Heart right ventricle (tissue), 16 donors: ENCODE measurements at places on chromosomes 12 and 14. TPM values are rescaled to one million over a fixed set of nuclear protein-coding genes. Genes with fewer than 3 reads are reported as not detected.
A peak's percentile ranks its signal among the peaks of the same experiment; 100 is the strongest.

The KRT4 gene
- not detected for total RNA-seq

The ISM2 gene
- total RNA-seq: not detected

The SRGAP1 gene
- total RNA-seq: 4.2 TPM

The KCNK13 gene
- total RNA-seq: 0.15 TPM

The GLI1 gene
- total RNA-seq: 0.57 TPM

The FGF6 gene
- not detected for total RNA-seq

The RPL36AL gene
- total RNA-seq: 127 TPM

The TBX5 gene
- total RNA-seq: 51.1 TPM

- DNase-seq: no peak
Observed at GRCh38 chr12:25372969-25373817, 122.5 kb upstream of the KRAS start.

- no peak for DNase-seq
Observed at GRCh38 chr14:34817768-34818167, 57.4 kb downstream of the BAZ1A start.

DNA sequence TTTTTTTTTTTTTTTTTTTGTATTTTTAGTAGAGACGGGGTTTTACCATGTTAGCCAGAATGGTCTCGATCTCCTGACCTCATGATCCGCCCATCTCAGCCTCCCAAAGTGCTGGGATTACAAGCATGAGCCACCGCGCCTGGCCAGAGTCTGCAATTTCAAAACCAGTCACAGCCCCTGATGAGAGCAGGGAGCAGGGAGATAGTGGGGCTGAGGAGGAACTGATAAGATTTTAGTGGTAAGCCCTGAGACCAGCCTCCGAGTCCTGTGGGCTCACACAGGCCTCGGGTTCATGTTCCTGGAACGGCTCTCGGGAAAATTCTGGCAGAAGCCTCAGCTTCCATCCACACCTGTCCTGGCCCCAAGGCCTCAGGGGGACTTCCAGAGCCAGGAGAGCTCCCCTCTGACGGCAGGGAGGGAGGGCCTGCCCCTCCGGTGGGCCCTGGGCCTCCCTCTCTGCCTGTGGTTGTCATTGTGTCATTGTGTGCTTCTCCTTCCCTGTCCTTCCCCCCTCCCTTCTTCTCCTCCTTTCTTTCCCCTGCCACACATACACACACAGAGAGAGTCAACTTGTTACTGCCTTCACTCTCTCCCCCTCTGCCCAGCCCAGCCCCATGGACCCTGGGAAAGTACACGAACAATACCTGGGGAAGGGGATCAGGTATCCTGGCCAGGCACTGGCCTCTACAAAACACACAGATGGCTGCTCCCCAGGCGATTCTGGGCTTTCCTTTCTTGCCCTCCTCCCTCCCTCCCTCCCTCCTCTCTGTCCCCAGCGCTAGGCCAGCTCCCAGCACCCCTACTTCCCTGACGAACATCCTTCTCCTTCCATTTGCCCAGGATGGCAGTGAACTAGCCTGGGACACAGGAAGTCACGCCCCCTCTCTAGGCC lies 294.1 kb downstream of the DPF3 start:
- no peak for DNase-seq

DNA sequence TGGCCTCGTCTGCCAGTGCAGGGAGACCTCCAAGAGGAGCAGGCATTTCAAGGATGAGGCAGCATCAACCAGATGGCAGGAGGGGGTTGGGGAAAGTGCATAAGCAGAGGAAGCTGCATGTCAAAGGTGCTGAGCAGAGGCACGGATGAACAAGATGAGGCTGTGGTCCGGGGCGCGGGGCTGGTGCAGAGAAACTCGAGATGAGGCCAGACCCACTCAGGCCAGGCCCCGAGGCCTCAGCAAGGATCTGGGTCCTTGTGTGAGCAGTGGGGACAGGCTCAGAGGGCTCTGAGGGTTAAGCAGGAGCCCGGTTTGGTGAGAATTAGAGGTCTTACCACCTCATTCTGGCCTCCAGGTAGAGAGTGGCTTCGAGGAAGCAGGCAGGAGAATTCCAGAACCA lies 98.8 kb downstream of the DICER1 start:
- no peak for DNase-seq

GRCh38 chr12:26402648-26403047 lies 207.3 kb downstream of the SSPN start:
- no peak for DNase-seq

- no peak for DNase-seq
Observed at GRCh38 chr12:25421651-25422167, 131.4 kb downstream of the LMNTD1 start.

GRCh38 chr12:104502217-104502616 lies 45.5 kb downstream of the CHST11 start:
- DNase-seq: no peak

GRCh38 chr12:77571127-77571526 lies 259.6 kb upstream of the NAV3 start:
- no peak for DNase-seq

DNA sequence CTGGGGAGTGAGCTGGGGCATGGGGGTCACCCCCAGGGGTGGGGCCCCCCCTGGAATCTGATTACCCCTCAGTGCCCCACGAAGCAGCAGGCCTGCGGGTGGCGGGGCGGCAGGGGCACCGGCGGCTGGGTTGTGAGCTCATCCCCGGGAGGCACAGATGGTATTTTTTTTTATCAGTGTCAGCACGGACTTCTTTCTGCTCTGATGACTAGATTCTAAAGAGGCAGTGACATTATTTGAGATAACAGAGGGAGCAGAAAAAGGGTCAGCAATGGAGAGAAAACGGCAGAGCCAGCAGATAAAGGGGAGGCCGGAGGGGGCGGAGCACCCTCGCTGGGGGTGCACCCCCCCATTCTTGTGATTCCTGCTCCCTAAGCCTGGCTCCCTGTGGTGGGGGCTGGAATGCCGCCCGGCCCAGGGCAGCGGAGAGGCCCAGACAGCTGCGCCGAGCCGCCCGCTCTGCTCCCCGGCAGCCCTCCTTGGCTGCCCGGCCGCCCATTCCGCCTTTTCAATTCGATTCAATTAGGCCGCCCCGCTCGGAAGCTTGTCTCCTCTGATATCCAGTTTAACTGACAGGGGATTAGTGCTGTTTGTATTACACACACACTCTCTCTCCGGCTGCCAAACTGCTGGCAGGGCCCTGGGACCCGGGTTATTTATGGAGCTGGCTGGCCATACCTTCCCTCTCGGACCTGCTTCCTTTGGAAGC lies 32.9 kb downstream of the MVK start:
- DNase-seq: peak; percentile 44

GRCh38 chr12:89389755-89390661 lies 37.7 kb upstream of the DUSP6 start:
- no peak for DNase-seq

GRCh38 chr12:7431993-7432685 lies 11.8 kb downstream of the CD163L1 start:
- DNase-seq: no peak

DNA sequence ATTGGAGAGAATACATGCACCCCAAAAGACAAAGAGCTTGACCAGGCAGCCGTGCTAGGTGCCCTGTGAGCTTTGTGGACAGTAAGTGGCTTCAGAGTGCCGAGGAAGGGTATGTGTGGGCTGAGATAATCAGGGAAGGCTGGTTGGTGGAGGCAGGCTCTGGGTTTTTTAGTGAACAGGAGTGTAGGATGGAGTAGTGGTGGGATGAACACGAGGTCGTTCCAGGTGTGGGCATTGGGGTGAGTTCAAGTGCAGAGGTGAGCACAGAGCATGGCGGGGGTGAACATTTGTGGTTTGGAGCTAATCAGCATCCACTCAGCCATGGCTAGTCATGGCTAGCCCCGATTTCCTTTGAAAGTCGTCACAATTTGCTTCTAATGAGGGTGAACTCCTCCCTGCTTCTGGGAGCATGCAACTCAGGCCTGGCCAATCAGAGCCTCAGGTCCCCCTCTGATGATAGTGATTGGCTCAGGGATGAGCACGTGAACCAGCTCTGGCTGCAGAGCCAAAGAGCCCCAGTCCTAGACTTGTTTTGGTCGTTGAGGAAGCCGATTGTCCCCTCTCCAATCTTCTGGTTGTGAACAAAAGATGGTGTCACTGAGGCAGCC lies 40.7 kb upstream of the TCL1B start:
- no peak for DNase-seq

- DNase-seq: no peak
Observed at GRCh38 chr12:66624806-66625205, 54.1 kb downstream of the GRIP1 start.

DNA sequence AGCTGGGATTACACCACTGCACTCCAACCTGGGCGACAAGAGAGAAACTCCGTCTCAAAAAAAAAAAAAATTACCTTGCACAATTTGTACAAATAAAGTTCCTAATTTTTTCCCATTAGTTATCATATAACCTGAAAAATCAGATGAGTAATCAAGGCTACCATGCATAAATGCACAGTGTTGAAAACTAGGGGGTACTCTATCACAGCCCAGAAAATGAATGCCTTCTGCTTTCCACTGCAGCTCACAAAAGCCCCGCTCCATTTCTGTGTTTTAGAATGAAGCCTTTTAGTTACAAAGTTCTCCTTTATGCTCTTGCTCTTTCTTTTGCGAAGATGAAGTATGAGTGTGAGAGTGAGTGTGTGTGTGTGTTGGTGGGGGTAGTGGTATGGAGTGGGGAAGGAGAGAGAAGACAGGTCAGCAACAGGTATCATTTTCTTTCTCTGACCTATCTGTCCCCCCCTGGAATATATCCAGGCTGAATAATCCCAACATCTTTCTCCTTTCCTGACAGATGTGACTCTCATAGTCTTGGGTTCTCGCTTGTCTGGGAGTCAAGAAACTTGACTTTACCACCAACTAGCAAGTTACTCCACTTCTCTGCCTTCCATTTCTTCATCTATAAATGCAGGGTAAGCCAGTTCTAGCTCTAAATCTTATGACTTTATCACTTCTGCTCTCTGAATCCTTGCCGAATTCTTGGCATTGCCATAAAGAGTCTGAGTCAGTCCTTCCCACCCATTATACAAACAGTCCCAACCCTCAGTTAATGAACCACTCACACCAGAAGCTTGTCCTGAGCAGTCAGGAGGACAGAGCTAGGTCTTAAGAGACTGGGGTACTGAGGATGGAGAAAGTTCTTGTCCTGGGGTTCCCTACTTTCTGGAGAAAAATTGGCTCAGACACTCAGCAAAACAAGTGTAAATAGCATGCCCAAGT lies 16.1 kb downstream of the BIN2 start:
- DNase-seq: no peak

GRCh38 chr12:129790930-129791329 lies 112.9 kb downstream of the TMEM132D start:
- no peak for DNase-seq

DNA sequence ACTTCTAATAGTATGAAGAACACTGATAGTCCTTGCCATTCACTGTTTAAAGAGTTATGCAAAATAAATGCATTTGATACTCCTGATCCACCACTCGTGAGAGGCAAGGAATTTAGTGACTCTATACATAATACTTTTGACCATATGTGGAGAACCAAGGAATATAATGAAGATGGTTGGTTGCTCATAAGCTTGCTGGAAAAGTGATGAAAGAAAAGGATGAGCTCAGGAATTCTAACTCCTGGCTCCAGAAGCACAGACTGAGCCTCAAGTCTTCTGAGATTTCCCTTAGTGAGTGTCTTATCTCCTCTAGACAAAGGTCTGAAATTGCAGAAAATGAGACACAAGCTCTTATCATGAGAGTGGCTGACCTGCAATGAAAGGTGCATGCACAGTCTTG lies 57.1 kb upstream of the KRAS start:
- DNase-seq: no peak

DNA sequence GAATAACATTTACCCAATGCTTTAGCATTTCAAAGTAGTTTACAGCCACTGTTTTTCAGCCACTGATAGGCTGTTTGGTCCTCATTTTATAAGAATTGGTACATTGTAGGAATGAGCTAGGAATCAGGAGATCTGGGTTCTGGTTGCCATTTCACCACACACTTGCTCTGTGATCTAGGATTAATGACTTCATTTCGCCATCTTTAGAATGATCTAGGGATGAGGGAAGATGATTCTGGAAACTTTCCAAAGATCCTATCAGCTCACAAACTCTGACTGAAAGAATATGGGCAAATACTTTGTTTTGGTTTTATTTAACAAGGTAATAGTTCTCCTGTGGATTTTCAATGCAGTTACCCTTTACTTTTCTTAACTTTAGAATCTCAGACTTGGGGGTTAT lies 155.0 kb downstream of the GCH1 start:
- no peak for DNase-seq

DNA sequence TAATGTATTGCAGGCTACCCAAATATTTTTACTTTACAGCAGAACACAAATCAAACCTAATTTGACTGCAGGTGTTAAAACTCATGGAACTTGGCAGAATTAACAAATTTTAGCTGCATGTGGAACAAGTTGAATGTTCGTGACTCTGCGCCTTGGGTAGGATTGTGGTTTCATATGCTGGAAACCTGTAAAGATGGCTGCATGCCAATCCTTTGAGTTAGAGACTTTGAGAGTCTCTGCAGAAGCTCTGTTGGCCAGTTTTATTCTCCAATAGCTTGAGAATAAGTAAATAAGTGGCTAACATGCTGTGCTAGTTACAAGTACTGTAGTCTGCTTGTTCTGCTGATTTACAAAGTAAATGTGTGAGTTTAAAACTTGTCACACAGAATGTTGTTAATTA lies 77.8 kb downstream of the PDE6H start:
- no peak for DNase-seq

DNA sequence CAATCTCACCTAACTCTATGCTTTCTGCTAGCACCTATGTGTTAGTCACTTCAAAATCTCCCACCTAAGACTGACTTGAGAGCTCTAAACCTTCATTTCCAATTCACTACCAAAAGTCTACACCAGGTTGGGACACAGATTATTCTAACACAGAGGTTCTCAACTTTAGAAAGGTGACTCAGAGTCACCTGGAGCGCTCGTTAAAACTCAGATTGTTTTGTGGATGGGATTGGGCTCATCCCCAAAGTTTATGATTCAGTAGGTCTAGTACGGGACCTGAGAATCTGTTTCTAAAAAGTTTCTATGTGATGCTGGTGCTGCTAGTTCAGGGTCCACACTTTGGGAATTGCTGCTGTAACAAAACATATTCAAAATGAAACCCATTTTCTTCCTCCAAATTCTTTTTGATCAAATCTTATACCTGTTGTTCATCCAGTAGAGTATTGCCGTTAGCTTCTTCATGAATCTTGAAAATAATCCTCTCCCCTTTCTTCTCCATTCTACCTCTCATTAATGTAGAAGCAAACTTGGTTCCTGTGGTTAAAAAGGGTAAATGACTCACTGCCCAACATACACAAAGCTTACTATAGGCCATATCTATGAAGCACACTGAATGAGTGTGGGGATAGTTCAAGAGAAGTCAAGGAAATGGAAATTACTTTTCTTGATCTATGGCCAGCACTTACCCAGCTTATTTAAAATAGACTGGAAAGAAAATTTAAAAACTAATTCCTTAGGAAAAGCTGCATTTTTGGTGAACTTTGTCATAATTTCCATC lies 206.7 kb downstream of the KIF21A start:
- no peak for DNase-seq

- no peak for DNase-seq
Observed at GRCh38 chr12:33486058-33486457, 46.4 kb upstream of the SYT10 start.

GRCh38 chr14:97185186-97185585 lies 388.0 kb downstream of the VRK1 start:
- no peak for DNase-seq

- DNase-seq: no peak
Observed at GRCh38 chr14:103693515-103693914, 21.7 kb downstream of the XRCC3 start.
